Keratinocyte (primary cell): ENCODE measurements at places on chromosomes 5 and 9. TPM values are rescaled to one million over a fixed set of nuclear protein-coding genes. Genes with fewer than 3 reads are reported as not detected.

The PPIP5K2 gene
- 15.1 to 27.8 TPM (median 20.5 TPM) in 3 replicates for polyA plus RNA-seq

The IPO11 gene
- 28.1 to 34.7 TPM (median 31.4 TPM) in 3 replicates for polyA plus RNA-seq

The LTC4S gene
- 0.30 TPM in 1 of 3 replicates, not detected in the others for polyA plus RNA-seq

The CPLANE1 gene
- polyA plus RNA-seq: 5.4 to 9.2 TPM (median 8.6 TPM) in 3 replicates

The ENTPD2 gene
- 0.52 to 1.3 TPM (median 0.65 TPM) in 3 replicates for polyA plus RNA-seq

DNA sequence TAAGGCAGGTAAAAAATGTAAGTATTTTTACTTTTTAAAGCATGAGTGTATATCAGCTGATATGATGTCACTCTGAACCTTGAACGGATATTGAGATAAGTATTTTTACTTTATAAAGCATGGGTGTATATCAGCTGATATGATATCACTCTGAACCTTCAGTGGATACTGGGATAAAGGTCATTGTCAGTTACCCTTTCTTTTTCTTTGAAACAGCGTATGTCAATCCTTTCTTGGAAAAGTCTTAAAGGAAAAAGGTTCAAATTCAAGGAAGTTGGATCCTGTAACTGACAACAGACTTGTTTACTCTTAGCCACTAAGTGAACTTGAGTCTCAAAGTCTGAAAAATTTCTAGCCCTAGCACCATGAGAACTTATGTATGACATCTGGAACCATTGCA lies 61.7 kb upstream of the IFNK start:
- no peak for DNase-seq

- DNase-seq: no peak
These were observed 77.9 kb downstream of the CDH18 start for GRCh38 chr5:19910136-19910535.

- DNase-seq: no peak
These were observed 53.4 kb upstream of the SYNPO start for GRCh38 chr5:150587016-150587415.

DNA sequence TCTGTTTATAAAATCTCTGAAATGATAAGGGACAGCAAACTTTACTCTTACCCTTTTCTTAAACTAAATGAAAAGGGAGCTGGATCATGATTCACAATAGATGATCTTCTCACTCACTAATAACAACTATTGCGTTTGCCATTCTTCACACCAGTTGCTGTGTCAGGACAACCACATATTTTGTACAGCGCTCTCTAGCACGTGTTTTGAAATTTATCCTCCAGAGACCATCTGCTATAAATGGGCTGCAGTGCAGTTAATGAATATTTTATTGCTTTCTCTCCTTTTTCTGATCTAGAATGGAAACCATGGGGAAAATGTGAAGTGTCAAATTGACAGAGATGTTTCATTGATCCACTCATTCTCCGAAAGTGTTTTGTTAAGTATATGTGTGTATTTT lies 258.4 kb upstream of the CCNH start:
- DNase-seq: no peak

GRCh38 chr9:37215830-37216229 lies 95.5 kb downstream of the ZCCHC7 start:
- DNase-seq: no peak

- no peak for DNase-seq
These were observed 1.9 kb upstream of the CNTFR start for GRCh38 chr9:34591248-34591916.

DNA sequence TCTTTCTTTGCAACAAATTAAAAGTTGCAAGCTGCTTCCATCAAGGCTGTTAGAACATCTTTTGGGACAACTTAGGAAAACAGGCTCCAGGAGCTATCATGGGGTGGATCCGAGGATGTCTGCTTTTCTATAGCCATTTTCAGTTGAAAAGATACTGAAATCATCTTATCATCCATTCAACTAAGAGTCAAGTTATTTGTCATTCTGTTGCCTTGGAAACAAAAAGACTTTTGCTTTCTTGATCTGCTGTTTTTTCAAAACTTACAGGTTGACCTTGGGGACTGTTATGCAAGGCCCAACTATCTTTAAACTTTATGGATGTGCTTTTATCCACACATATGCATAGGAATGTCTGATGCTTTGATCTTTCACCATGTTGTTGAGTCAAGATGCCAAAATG lies 545.3 kb upstream of the DAP start:
- DNase-seq: no peak

DNA sequence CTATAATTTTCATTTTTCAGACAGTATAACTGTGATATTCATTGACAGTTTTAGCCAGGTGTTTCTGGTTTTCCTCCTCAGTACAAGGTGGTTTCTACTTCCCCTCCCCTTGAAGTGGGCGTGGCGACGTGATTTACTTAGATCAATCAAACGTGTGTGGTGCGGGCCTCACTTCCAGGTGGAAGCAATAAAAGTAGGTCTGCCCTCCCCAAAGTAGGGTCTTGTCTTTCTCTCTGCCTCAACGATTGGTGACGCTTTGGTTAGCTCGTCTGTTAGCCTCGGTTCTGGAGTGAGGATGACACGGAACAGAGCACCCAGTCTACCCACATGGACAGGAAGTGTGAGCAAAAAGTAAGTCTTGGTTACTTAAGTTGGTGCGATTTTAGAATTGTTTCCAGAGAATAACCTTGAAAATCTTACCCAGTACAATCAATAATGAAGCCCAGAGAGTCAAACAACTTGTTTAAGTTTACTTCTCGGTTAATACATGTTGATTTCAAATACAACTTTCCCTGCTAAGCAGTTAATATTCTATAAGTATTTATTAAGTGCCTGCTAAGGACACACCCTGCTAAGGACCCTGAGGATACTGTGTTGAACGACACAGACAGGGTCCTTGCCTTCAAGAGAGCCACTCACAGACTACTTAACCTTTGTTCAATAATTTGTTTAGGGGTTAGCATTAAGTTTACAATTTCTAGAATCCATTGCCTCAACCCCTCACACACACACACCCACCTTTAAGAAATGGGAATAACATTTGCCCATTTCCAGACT lies 48.4 kb downstream of the COX7C start:
- no peak for DNase-seq

- DNase-seq: no peak
These were observed 800.5 kb downstream of the BRINP1 start for GRCh38 chr9:118568704-118569103.
